ENCODE measurements at places on chromosomes 16 and 17. TPM values are rescaled to one million over a fixed set of nuclear protein-coding genes. Genes with fewer than 3 reads are reported as not detected.

RDM1 gene
- not detected for total RNA-seq

DNA sequence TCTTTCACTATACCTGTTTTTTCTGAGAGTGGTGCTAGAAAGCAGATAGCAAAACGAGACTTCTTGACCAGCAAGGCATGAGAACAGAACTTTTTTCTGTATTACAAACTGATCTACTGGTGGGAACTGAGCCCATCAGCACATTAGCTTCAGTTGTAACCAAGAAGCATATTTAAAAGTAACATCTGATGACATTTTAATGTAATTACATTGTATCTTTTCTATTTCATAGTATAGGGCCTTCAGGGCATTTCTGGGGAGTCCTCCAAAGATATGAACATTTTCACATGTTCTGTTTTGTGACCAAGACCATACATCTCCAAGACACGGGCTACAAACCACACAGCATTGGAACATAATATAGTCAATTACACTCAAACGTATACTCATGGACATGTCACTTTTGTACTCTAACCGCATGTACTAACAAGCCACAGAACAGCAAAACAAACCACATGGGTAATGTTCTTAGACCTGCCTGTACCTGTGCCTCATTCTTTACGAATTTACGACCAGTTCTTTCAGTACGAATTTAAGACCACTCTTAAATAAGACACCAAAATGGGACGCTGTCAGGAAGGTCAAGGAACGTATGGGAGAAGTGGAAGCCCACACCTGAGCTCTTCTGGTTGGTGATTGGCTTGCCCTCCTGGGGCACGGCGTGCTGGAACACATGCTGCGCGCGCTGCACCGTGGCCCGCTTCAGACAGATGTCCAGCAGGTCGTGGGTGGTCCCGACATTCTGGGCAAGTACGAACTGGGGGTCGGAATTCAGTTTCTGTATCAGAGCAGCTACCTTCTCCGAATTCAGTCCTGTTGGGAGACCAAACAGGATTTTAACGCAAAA lies 825 bp downstream of the BLMH start:
- peaks cover 23% of the 10 kb centered on the region for H3K36me3 ChIP-seq
- no peaks in the 10 kb centered on the region for H3K27me3 ChIP-seq
- DNase-seq: peak; percentile 71
- peak overlapping the region; percentile 89 for H3K4me3 ChIP-seq

DNA sequence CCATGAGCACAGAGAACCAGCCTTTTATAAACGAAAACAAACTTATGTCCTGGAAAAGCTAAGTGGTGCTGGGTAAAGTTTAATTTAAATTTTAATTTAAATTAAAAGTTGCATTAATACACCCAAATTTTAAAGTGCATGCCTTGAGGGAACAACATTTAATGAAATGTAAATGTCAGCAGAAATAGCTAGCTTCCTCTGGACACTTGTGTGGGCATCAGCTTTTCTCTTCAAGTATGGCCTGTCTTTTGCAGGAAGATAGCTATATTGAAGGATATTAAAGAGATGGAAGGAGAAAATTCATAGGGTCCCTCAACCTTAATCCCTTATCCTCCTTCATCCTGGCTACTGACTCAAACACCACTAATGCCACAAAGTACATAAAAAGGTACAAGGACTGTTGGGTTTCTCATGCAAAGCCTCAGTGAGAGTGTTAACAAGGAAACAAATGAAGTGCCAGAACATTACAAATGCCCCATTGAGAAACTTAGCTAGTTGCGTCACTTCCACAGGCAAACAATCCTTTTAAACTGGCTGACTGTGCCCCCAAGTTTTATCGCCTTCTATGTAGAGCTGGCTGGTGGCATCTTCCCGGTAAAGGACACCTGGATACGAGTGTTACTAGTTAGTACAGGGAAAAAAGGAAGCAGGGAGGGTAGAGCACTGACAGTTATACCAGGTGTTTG lies 14.1 kb downstream of the PHF12 start:
- DNase-seq: no peak
- no peaks in the 10 kb centered on the region for H3K36me3 ChIP-seq
- H3K4me1 ChIP-seq: peaks cover 78% of the 10 kb centered on the region
- no peaks in the 10 kb centered on the region for H3K27me3 ChIP-seq

SLFN11 gene
- 38.5 TPM for total RNA-seq

- no peaks in the 10 kb centered on the region for H3K4me1 ChIP-seq
- no peak overlapping the region for H3K27ac ChIP-seq
- no peaks in the 10 kb centered on the region for H3K27me3 ChIP-seq
- no peak overlapping the region for H3K4me3 ChIP-seq
- no peak for DNase-seq
- peaks cover 90% of the 10 kb centered on the region for H3K36me3 ChIP-seq
These were observed 65.2 kb downstream of the OMG start for GRCh38 chr17:31231852-31232251.

DNAH17 gene
- total RNA-seq: not detected

CMTM2 gene
- not detected for total RNA-seq

CACNG3 gene
- total RNA-seq: not detected

HASPIN gene
- total RNA-seq: not detected

ABCC3 gene
- 1,043 TPM for total RNA-seq

GAST gene
- total RNA-seq: not detected

DNA sequence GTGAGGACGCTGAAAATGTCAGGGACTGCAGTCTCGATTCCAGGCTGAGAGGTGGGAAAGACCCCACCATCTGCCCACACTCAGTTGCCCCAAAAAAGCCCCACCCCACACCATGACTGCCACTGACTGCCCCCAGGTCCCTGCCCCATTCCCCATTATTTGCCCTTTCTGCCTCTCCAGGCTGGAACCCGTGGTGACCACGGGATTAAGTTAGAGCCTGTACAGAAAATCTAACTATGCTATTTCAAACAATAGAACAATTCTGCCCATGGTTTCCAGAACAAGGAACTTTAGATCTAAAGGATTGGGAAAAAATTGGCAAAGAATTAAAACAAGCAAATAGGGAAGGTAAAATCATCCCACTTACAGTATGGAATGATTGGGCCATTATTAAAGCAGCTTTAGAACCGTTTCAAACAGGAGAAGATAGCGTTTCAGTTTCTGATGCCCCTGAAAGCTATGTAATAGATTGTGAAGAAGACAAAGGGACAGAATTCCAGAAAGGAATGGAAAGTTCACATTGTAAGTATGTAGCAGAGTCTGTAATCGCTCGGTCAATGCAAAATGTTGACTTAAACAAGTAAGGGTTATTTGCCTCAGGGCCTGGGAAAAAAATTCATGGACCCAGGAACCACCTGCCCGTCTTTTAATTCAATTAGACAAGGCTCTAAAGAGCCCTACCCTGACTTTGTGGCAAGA lies 14.4 kb downstream of the FLYWCH1 start:
- no peaks in the 10 kb centered on the region for H3K27me3 ChIP-seq
- no peak for DNase-seq
- H3K4me3 ChIP-seq: no peak overlapping the region
- peaks cover 45% of the 10 kb centered on the region for H3K36me3 ChIP-seq

TANC2 gene
- total RNA-seq: 10.7 TPM

AFMID gene
- 109 TPM for total RNA-seq

DNA sequence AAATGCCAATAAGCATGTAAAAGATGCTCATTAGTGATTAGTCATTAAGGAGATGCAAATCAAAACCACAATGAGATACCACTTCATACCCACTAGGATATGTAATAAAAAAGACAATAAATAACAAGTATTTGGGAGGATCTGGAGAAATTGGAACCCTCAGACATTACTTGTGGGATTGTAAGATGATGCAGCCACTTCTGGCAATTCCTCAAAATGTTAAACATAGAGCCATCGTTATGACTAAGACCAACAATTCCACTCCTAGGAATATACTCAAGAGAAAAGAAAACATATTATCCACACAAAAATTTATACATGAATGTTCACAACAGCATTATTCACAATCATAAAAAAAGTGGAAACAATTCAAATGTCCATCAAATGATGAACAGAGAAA lies 336.2 kb upstream of the PMFBP1 start:
- no peak overlapping the region for H3K4me3 ChIP-seq
- no peaks in the 10 kb centered on the region for H3K27me3 ChIP-seq
- H3K36me3 ChIP-seq: no peaks in the 10 kb centered on the region
- H3K27ac ChIP-seq: no peak overlapping the region
- no peak for DNase-seq

CALB2 gene
- total RNA-seq: 2.0 TPM

SBK1 gene
- total RNA-seq: 0.37 TPM

GRCh38 chr16:74563828-74564263 lies 43.1 kb downstream of the GLG1 start:
- no peak overlapping the region for H3K4me3 ChIP-seq
- H3K27me3 ChIP-seq: no peaks in the 10 kb centered on the region
- peaks cover 34% of the 10 kb centered on the region for H3K4me1 ChIP-seq
- DNase-seq: peak; percentile 15
